ENCODE measurements at places on chromosomes 4 and X.

GRCh38 chrX:19954335-19955096 lies 36.3 kb downstream of the BCLAF3 start:
- no peak for DNase-seq

GRCh38 chrX:20263474-20263873 lies 3.2 kb downstream of the RPS6KA3 start:
- no peak for DNase-seq

GRCh38 chr4:66187175-66187720 lies 517.0 kb upstream of the EPHA5 start:
- no peak for DNase-seq

GRCh38 chr4:99563310-99564186 lies at the start of gene TRMT10A:
Gene TRMT10A (minus strand): TSS chr4:99564039. CDS start chr4:99559338, 4,701 bp downstream.
- peak; percentile 83 for DNase-seq

- DNase-seq: no peak
Measured at GRCh38 chr4:155505321-155505720, 128.6 kb upstream of the MAP9 start.

- no peak for DNase-seq
Measured at GRCh38 chr4:21722157-21722839, 226.3 kb downstream of the KCNIP4 start.

DNA sequence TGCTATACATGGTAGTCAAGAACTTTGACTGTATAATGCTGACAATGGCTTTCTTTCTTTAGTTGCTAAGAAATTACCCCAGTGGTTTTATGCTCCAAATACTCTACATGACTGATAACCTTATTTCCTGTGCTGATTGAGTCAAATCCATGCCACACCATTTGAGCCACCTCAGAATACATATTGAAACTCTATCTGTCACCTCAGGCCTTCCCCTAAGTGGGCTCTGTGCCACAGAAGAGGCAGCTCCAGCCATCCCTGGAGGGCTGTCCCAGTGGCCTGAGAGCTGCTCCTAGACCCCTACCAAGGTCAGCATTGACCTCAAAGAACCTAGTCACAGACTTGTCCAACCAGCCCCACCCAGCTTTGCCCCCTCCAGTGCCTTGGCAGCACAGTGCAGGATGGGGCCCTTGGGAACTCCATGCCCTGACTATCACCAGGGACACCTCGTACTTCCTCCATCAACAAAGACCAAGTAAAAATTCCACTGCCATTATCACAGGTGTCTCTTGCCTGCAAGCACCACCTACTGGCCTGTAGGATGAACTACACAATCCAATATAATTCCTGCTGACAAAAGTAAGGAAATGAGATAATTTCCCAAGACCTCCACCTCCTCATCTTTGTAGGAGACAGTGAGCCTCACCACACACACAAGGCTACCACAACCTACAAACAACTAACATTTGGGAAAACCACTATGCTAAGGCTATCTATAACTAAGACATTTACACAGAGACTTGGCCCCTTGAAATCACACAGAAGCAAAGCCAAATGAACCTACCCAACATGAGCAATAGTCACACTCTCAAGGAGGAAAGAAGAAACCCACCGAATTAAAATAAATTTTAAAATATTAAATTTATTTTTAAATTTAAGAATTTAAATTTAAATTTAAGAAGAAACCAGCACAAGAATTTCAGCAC lies 239.9 kb downstream of the NKX6-1 start:
- peak; percentile 8 for DNase-seq

Data from NCI-H748 treated with DMSO at 0.1 percent for 48 hours (cell line).